Tibial artery (tissue), 4 donors: ENCODE measurements at places on chromosomes 5 and 9.

DNA sequence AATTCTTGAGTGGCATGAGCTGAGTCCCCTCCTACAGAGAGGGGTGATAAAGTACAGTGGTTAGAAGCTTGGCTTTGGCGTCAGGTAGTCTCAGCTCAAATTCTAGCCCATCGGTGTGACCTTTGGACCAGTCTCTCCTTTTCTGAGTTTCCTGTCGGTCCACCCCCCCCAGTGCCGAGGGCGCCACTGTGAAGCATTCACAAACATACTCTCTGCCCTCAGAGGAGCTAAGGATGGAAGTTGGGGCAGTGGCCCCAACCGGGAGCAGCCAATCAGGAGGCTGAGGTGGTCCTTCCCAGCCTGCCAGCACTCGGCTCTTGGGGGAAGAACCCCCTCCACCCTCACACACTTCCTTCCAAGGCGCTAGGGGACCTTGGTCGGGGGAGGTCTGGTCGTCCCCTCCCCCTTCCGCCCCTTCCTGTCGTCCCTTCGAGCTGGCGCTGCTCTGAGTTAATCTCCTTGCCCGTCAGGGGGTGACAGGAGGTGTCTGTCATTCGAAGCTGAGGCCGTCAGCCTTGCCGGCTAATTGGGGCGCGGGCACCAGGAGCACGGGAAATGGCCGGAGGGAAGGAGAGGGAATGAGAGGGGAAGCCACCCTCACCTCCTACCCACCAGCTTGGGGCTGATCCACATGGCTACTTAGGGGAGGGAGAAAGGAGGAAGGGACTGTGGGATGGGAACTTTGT is 53.0 kb downstream of the CXXC5 start:
- no peak for DNase-seq

DNA sequence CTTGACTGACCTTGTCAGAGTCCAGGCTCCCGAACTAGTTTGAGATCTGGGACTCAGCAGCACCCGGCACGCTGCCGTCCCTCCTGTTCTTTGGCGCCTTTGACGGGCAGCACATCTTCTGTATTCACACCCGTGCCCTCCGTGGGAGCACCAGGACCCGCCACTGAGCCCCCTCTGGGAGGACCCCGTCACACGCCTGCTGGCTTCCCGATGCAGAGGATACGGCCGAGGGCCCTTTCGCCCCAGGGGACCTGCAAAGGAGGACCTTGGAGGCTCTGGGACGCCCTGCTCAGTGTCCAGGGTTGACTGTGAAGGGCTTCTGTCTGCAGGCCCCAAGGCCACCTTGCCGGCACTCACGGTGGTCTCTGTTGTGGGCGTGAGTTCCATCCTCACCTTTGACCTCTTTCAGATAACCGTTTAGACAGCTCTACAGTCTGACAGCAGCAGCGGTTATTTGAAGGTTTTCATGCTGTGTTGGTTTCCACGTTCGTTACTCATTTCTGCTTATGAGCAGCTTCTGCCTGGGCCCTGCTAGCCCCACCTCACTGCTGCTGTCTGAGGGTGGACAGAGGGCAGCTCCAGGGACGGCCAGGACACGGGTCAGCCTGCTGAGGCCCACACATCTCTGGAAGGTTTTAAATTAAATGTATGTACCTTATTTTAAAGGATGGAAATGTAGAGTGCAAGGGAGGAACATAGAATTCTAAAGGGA is 12.6 kb upstream of the EXOC3 start:
- no peak for DNase-seq

GRCh38 chr5:72649449-72649848 is 142.2 kb upstream of the ZNF366 start:
- DNase-seq = no peak

GRCh38 chr5:159680095-159680494 is 236.2 kb upstream of the ADRA1B start:
- DNase-seq = no peak

- DNase-seq = no peak
Observed at GRCh38 chr5:61730866-61731265, 398.8 kb downstream of the ZSWIM6 start.

DNA sequence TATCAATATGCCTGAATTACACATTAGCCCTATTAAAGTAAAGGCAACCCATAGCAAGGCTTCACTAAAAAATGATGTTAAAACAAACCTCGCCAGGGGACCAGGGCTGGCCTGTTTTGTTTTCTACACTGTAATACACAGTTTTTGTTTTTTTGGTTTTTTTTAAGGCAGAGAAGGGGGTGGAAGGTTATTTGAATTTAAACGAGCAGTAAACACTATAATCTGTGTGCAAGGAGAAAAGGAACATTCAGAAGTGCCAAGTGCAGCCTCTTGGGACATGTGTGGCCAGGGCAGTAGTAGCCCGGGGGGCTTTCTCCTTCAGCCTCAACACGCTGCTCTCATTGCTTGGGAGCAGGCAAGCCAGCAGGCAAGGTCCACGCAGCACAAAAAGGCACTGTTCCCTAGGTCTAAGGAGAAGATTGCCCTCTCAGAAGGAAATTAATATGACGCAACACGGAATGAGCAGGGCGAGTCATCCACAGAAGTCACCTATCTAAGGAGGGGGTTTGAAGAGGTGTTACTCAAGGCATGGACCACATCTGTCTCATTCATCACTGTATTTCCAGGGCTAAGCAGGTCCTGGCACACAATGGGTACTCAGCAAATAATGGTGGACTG is 16.2 kb downstream of the SIL1 start:
- DNase-seq = no peak

GRCh38 chr5:6683241-6683640 is 30.0 kb upstream of the TENT4A start:
- DNase-seq = no peak

- no peak for DNase-seq
Observed at GRCh38 chr5:133410335-133410828, 202.0 kb downstream of the FSTL4 start.

- no peak for DNase-seq
Observed at GRCh38 chr9:136858844-136859757, 7.0 kb downstream of the MAMDC4 start.

DNA sequence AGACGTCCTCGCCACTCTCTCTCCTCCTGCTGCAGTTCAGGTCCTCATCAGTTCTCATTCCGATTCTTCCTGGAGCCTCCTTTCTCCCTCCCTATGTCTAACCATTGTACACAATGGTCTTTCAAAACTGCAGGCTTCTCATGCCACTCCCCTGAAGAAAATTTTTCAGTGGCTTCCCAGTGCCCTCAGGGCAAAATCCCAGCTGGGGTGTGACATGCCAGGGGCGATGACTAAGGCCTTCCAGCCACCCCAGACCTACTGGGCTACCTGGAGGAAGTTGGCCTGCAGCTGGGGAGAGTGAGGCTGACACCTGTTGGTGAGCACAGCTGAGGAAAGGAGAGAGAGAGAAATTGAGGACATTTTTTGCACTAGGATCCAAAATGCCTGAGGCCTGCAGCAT is 65.2 kb downstream of the SREK1 start:
- no peak for DNase-seq

GRCh38 chr9:113160571-113160970 is 9.8 kb downstream of the SLC31A2 start:
- DNase-seq = no peak

- DNase-seq = no peak
Observed at GRCh38 chr9:118734696-118735095, 634.5 kb downstream of the BRINP1 start.

DNA sequence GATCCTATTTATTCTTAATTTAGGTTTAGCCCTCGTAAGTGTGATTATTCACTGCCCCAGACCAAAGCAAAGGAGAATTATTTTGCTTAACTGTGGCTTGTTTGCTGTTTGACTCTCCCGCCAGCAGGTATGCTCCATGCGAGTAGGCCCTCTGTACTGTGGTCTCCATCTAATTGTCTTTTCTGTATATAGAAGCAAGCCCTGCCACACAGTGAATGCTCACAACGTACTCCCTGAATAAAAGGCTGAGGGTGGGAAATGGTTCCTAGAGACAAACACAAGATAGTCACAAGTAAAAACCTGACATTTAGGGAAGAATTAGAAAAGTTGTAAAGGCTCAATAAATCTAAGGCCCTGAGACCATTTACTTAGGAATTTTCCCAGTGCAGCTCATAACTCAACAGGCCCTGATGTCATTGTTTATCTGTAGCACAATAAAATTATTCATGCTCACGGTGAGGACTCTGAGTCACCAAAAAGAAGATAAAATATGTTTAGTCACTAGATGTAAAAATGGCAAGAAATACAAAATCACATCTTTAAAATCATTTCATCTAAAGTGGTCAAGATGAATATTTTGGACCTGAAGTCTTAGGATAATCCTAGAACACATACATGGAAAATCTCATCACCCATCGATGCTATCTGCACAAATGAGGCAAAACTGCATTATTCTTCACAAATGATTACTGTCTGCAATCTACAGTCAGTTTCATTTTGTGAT is 473.2 kb downstream of the ENC1 start:
- DNase-seq = no peak

DNA sequence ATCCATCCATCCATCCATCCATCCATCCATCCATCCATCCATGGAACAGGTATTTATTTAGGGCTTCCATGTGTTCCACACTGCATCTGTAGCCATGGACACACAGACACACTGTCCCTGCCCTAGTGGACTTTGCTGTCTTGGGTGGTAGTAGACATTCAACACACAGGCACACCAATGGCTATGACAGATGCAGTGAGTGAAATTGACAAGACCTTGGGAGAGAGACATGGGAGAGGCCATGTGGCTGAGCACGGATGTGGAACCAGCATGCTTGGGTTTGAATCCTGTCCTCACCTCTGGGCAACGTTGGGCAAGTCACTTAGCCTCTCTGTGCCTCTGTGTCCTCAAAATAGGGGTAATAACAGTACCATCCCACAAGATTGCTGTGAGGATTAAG is 45.3 kb downstream of the STOM start:
- DNase-seq = no peak

DNA sequence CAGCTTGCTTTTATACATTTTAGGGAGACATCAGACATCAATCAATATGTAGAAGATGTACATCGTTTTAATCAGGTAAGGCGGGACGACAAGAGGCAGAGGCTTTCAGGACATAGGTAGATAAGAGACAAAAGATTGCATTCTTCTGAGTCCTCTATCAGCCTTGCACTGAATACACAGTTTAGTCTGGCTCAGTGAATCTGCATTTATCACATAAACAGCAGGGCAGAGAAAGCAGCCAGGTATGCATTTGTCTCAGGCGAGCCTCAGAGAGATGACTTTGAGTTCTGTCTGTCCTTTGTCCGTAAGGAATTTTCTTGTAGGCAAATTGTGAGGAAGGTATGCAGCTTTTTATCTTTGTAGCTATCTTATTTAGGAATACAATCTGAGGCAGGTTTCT is 202.8 kb upstream of the TAS2R1 start:
- no peak for DNase-seq

GRCh38 chr5:174431504-174431903 is 292.9 kb upstream of the MSX2 start:
- DNase-seq = no peak
